ENCODE measurements at places on chromosomes 7 and 10.
A peak's percentile ranks its signal among the peaks of the same experiment; 100 is the strongest.

GRCh38 chr10:121594076-121594475 is 4.2 kb downstream of the FGFR2 start:
- no peak for DNase-seq

DNA sequence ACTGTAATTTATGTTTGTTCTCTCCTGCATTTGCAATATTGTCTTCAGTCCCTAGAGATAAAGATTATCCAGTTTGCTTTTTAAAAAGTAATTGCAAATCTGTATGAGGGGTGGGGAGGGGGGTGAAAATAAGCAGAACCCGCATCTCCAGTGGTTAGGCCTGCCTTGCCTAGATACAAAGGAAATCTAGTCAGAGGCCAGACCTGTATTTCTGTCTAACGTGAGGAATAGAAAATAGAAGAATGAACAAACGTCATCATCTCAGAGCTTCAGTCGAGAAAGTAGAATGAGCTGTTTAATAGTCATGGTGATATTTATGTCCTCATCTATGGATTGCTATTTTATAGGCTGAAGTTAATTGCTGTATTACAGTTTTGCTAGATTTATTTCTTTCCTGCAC is 284.2 kb downstream of the BICC1 start:
- DNase-seq, result no peak

DNA sequence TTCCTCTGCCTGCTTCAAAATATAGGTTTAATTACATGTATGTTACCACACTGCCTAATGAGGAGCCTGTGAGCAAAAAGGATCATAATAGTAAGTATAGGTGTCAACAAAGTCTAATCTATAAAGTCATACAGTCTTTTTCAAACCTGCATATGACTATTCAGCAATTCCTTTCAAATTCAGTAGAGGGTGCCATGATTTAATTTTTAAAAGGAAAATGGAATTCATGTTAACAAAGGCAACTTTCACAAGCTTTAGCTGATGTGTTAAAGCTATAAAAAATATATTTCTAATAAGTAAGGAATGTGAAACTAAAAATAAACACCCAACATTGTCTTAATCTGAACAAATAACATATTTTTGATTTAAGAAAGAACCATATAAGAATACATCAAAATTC is 52.1 kb downstream of the MPP7 start:
- peak; percentile 62 for DNase-seq

DNA sequence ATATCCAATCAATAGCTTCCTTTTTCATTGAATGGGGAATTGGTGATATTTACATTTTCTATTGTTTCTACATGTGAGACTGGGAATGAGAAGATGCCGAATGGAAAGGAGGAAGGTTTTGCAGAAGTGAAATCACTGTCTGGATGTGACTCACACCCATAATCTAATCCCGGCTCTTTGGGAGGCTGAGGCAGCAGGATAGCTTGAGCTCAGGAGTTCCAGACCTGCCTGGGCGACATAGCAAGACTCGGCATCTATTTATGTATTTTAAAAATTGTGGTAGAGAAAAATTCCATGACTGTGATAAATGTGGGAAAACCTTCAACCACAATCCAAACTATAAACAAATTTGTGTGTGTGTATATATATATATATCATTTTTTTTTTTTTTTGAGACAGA is 10.9 kb upstream of the FIS1 start:
- DNase-seq, result no peak

- DNase-seq, result no peak
Measured at GRCh38 chr10:22824520-22824919, 103.3 kb upstream of the ARMC3 start.

DNA sequence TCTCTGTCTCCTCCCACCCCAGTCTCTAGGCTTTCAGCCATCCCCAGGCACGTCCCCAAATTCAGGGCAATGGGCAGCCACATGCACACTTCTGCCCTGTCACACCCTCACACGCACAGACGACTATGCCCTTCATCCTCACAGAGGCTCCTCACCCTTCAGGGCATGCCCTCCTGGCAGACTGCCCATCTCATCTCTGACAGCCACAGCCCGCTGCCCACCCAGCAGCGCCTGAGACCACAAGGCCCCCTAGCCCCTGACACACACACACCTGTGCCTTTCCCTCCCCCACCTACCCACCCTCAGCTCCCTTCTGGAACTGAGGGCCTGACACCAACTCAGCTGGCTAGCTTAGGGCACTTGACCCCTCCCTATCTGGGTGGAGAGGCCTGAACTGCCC is 23.0 kb upstream of the SLC29A3 start:
- DNase-seq, result no peak

DNA sequence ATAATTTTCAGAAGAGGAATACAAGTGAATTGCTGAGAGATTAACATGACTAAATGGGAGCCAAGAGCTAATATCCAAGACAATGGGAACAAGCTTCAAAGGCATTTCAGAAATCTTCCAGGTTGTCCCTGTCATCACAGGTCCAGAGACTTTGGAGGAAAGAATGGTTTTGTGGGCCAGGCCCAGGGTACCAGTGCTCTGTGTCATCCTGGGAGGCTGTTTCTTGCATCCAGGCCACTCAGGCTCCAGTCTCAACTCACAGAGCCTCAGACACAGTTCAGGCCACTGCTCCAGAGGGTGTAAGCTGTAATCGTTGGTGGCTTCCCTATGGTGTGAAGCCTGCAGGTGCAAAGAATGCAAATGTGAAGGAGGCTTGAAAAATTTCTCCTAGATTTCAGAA is 170.4 kb upstream of the NRG3 start:
- no peak for DNase-seq

DNA sequence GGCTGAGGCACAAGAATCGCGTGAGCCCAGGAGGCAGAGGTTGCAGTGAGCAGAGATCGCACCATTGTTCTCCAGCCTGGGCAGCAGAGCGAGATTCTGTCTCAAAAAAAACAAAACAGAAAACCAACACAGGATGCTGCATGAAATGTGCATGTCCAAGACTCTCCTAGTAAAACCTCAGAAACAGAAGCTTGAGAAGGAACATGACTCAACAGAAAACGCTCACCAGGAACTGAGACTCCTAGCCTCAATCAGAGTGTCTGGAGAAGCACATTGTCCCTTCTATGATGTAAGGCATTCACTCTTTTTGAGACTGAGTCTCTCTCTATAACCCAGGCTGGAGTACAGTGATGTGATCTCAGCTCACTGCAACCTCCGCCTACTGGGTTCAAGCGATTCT is 168.3 kb downstream of the MYOF start:
- DNase-seq, result peak; percentile 33

GRCh38 chr10:75506930-75507329 is 75.5 kb downstream of the LRMDA start:
- no peak for DNase-seq

- peak; percentile 18 for DNase-seq
Measured at GRCh38 chr10:35270100-35270499, 66.2 kb upstream of the CCNY start.

DNA sequence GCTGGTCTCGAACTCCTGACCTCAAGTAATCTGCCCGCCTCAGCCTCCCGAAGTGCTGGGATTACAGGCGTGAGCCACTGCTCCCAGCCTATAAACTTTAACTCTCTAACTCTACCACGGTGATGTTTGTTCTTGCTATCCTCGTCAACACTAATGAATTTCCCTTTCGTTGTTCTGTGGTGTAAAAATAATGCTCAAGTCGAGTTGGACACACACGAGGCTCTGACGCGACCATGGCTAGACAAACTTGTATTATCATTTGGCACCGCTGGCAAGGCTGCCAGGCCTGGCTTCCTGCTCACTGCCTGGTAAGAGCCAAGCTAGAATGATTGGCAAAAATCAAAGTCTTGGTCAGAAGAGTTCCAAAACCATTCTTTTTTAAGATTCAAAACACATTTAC is 167.0 kb upstream of the KLF6 start:
- no peak for DNase-seq

DNA sequence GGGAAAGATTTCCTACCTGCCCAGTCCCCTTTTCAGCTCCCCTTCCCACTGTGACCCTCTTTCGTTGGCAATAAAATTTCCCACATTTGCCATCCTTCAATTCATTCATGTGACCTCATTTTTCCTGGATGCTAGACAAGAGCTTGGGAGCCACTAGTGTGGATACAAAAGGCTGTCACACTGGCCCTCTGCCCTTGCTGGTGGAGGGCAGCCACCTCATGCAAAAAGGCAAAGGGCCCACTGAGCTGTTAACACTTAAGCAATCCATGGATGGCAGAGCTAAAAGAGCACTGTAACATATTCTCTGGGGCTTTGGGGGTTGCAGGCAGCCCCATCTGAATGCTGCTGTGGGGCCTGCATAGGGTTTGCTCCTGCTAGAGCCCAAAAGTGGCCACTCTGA is 315.1 kb downstream of the NEBL start:
- DNase-seq, result no peak

DNA sequence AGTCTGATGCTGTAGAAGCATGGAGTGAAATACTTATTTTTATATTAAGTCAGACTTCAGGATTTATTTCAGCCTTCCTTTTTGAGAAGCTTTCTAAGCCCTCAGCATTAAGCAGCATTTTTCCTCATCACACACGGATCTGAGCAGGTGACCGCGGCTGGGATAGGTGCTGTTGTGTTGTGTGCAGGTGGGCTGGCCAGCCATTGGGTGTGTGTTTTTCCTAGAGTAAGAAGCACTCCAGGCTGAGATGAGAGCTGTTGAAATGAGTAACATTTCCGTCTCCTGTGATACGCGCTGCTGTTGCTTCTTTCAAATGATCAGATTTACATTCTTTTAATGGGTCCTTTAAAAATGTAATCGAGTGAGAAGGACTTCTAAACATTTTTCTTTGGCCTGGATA is 63.9 kb downstream of the INSYN2A start:
- no peak for DNase-seq

DNA sequence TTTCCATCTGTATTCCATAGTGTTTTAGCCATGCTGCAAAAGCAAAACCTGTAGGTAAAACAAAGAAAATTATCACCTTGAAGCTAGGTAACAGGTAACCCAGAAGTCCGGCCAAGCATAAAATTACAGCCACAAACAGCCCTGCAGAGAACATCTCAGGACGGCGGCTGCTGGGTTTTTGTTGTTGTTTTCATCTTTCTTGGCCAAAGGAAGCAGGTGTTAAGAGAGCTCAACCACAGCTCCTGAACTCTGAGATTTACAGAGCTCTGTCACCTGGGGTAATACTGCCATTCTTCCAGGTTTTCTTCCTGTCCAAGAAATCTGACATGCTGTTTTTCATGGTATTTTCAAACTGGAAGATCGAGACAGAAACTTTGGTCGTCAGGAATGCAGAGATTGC is 847 bp upstream of the SCIN start:
- DNase-seq, result no peak

DNA sequence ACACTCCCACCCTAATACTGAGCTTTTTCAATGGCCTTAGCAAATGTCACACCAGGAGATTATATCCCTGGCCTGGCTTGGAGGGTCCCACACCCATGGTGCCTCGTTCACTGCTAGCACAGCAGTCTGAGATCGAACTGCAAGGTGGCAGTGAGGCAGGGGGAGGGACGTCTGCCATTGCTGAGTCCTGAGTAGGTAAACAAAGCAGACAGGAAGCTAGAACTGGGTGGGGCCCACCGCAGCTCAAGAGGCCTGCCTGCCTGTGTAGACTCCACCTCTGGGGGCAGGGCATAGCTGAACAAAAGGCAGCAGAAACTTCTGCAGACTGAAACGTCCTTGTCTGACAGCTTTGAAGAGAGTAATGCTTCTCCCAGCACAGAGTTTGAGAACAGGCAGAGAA is 338.9 kb upstream of the MBL2 start:
- DNase-seq, result peak; percentile 65

DNA sequence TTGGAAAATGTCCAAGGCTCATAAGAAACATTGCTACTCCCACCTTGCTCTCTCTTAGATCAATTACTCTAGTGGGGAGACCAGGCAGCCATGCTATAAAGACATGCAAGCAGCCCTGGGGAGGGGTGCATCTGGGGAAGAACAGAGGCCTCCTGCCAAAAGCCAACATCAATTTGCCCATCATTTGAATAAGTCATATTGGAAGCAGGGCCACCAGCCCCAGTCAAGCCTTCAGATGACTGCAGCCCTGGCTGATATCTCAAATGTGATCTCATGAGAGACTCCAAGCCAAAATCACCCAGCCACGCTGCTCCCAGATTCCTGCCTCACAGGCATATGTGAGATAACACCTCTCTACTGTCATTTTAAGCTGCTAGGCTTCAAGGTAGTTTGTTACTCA is 157.5 kb upstream of the PDE1C start:
- no peak for DNase-seq

- DNase-seq, result no peak
Measured at GRCh38 chr7:29463504-29464158, 100.0 kb upstream of the PRR15 start.

GRCh38 chr10:121526135-121526790 is 72.0 kb downstream of the FGFR2 start:
- DNase-seq, result no peak

- no peak for DNase-seq
Measured at GRCh38 chr7:135234727-135235126, 1.1 kb downstream of the STRA8 start.

GRCh38 chr10:62960416-62960815 is 144.2 kb upstream of the EGR2 start:
- no peak for DNase-seq

DNA sequence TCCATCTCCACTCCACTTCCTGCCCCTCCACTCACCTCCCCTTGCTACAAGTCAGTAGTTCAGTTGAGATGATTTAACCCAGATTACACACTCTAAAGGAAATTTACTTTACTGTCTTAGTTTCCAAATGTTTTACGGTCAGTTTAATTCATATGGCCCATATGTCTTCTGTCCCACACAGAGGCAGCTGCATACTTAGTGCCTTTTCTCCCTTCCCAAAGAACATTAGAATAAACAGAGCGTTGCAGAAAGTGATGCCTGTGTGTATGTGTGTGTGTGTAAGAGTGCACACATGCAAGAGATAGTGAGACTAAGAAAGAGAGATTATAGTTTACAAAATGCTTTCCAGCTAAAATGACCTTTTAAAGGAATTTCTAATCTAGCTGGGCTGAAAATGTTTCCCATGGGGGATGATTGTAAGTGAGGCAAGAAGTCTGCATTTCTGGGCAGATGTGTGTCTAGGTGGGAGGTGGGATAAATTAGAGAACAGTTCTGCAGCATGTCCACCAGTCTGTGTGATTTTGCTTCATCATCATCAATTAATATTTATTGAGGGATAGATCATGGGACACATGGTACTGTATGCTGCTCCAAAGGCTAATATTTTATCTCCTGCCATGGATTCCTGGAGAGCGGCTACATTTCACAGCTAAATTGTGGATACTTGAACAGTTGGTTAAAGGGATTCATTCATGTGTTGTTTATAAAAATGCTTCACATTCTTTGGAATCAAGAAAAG is 81.5 kb downstream of the NXPH1 start:
- no peak for DNase-seq

- DNase-seq, result no peak
Measured at GRCh38 chr10:111098679-111099437, 22.0 kb downstream of the ADRA2A start.

DNA sequence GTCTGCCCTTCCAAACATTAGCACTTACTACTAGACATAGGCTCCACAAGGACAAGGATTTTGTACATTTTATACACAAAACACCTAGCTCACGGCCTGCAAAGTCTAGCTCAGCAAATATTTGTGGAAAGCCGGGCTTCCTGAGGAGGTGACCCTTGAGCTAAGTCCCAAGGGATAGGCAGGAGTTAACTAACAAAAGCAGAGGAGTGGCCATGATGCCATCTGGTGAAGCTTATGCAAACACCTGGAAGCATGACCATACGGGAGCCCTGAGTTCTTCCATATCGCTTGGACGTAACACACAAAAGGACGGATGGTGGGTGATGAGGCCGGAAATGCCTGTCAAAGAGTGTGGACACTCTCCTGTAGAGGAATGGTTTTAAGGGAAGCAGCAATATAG is 25.9 kb upstream of the YAE1 start:
- no peak for DNase-seq

Measured in OCI-M1 (cell line).